ENCODE measurements at places on chromosomes 11 and 22.

DNA sequence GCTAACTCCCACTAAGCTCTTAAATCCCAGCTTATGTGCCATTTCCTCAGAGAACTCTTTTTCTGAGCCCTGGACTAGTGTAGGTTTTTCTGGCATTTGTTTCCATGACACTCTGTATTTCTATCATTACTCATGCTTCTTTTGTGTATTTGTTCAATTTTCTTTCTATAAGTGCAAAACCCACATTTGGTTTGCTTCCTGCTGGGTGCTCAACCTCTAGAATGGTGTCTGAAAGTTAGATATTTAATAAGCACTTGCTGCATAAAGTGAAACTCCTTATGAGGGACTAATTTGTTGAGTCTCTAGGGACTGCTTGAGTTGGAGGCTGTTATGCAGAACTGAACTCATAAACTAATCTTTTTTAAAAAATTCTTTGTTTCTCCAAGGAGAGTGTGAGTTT is 68.6 kb downstream of the SYT9 start:
- no peak for DNase-seq

DNA sequence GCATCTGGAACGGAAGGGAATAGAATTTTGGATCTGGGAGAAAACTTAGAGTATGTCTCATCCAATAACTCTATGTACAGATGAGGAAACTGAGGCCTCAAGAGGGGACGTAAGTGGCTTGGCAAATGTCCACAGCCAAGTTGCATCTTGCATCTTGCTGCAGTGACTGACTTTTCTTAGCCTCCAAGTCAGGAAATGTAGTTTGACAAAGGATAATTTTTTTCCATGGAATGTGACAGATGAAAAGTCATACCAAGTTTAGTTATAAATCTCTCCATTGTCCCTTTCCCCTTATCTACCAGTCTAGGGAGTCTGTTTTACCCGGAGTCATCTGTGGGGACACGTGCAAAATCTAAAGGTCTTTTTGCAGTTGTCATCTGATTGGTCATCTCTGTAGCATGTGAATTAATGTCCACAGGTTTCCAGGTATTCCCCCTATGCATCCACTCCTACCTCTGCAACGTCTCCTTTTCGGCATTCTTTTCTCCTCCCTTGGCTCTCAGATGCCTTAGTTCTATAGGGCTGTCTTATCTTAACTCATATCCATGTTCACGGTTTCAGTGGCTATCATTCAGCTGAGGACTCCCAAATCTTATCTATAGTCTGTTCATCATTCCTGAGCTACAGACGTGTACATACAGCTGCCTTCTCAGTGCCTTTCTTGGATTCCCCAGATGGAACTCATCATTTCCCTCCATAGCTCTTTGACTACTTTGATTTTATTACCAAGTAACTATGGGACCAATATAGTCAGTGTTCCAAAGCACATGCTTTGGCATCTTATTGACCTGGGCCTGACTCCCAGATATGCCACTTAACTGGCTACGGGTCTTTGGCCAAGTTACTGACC is 139.5 kb upstream of the TIMP3 start:
- DNase-seq = no peak

- DNase-seq = no peak
These were observed 33.8 kb upstream of the OLFML1 start for GRCh38 chr11:7451520-7451919.

GRCh38 chr11:11095831-11096723 is 238.2 kb upstream of the ZBED5 start:
- no peak for DNase-seq

DNA sequence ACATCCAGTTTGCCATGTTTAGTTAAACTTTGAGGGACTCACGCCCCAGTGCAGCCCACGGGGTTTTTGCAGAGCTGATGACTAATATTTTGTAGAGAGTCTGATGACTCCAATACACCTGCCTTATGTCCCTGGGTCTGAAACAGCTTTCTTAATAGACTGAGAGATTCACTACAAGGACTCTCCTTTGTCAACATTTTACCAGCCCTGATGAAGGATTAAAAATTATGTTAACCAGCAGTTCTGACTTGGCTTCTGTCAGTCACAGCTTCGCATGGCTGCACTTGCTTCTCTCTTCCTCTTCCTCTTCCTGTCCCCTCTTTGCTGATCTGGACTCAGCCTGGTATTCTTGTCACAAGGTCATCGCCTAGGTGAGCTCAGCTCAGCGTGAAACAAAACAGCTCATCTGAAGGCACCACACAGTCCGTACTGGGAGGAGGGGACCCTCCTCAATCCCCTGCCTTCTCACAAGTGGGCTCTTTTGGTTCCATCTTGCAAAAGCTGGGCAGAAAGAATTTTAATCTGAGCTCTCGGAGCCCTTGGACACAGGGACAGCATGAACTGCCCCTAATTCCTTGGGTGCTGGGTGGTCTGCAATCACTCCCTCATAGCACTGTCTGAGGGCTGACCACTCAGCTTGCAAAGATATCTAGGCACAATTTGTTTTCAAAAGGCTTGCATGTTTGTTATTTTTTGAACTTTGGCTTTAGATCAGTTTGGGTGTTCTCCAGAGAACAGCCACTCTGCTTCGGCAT is 38.1 kb upstream of the POU2AF1 start:
- peak; percentile 37 for DNase-seq

GRCh38 chr11:47466201-47466600 is 17.3 kb upstream of the RAPSN start:
- DNase-seq = no peak

DNA sequence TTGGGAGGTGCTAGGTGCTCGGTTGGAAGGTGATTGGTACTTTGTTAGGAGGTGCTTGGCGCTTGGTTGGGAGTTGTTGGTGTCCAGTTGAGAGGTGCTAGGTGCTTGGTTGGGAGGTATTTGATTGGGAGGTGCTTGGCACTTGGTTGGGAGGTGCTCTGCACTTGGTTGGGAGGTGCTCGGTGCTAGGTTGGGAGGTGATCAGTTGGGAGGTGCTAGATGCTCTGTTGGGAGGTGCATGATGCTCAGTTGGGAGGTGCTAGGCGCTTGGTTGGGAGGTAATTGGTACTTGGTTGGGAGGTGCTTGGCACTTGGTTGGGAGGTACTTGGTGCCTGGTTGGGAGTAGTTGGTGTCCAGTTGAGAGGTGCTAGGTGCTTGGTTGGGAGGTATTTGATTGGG is 40.2 kb downstream of the LRP5 start:
- no peak for DNase-seq

- DNase-seq = no peak
These were observed 35.8 kb downstream of the TNKS1BP1 start for GRCh38 chr11:57288771-57289579.

DNA sequence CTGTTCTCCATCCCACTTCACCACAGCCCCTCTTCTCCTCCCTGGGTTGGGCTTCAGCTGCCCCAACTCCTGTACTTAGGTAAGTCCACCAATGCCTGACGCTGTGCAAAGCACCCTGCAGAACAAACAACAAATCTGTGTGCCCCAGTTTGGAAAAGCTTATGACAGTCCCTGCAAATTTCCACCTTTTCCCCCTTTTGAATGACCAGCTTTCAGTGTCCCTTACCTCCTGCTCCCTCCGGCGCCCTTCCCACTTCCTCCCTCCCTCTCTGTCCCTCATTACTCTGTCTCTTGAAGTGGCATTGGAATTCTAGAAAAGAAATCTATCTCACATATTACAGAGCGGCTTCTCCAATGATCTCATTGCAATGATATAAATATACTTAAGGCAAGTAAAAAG is 352.9 kb upstream of the B3GAT1 start:
- no peak for DNase-seq

DNA sequence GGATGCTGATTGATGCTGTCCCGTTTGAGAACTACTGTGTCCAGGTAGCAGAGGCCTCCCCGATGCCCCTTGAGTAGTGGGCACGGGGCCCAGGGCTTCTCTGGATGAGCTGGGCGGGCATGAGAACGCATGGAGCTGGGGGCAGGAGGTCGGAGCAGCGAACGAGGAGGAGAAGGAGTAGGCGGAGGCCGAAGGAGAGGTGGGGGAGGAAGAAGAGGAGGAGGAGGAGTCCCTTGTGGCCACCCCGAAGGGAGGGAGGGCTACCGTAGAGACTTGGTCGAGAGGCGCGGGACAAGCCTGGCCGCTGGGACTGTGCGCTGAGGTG is 62.9 kb downstream of the CRYBB2 start:
- DNase-seq = no peak

DNA sequence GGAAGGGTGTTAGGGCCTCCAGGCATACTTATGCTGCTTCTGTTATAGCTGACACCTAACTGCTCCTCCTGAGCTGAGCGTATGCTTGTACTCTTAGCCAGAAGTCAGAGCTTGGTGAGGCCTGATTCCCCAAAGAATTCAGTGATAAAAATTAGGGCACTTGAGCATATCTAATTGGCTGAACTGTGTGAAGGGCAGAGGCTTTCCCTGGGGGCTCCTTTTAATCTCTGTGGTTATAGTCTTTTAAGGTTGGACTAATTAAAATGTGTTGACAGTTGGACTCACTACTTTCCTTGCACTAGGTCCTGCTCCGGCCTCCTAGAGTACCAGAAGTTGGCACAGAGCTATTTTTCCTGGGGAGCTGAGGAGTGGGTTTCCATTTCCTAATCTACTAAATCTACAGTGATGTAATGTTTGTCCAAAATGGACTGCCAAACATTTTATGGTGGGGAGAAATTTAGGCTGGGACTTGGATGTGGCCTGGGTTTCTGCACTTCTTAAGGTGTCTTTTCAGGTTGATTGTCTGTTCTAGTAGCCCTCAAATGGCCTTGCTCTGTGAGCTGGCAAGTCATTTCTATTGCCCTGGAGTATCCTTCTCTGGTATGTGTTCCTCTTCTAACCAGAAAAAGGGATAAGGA is 18.4 kb downstream of the STIM1 start:
- DNase-seq = no peak

- DNase-seq = no peak
These were observed 1.7 kb downstream of the C2CD2L start for GRCh38 chr11:119108857-119109221.

DNA sequence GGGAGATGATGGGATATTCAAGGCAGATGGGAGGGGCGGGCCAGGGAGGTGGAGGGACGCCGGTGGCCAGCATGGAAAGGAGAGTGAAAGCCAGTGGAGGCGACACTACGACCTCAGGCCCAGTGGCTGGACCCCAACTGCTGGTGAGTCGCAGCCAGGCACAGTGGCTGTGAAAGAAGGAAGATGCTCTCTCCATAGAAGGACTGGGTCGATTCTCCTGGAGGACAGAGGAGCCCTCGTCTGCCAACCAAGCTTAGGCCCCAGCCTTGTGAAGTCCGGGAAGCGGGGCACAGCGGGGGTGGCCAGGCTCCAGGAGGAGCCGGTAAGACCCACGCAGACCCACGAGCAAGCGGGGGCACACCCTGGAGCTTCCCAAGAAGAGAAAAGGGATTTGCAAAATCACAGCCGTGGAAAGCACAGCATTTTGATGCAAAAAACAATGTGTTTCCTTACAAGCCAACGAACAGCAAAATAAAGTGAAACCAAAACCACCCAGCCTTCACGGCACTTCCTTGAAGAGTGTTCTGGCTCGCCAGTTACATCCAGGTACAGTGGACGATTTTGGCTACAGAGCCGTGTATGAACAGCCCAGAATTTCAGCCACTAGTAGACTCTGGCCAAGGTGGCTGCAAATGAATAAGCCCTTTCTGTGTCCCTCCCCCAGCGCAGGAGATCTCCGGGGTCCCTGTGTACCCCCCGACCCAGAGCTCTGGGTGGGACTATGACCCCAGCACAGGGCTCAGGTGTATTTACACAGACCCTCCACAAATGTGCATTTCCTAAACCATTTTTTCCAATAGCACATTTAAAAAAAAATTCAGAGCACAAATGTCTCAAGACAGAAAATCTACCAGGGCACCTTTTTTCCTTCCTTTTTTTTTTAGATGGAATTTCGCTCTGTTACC is 96.9 kb downstream of the TRMU start:
- peak; percentile 28 for DNase-seq

DNA sequence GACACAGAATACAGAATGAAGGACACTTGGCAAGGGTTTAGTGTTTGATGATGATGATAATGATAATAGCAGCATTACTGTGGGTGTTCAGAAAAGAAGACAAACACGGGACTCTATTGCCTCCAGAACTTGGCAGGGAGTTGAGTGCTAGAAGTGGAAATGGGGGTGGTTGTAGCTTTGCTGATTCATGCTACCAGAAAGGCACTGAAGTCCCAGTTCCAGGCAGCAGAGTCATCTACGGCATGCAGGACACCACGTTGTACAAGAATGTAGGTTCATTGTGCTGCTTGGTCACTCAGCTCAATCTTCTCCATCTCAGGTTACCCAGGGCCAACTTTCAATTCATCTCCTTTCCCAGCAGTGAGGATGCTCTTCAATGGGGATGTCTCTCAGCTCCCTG is 115.7 kb downstream of the NTM start:
- DNase-seq = no peak

GRCh38 chr11:70716216-70716615 is 317.9 kb downstream of the CTTN start:
- no peak for DNase-seq

DNA sequence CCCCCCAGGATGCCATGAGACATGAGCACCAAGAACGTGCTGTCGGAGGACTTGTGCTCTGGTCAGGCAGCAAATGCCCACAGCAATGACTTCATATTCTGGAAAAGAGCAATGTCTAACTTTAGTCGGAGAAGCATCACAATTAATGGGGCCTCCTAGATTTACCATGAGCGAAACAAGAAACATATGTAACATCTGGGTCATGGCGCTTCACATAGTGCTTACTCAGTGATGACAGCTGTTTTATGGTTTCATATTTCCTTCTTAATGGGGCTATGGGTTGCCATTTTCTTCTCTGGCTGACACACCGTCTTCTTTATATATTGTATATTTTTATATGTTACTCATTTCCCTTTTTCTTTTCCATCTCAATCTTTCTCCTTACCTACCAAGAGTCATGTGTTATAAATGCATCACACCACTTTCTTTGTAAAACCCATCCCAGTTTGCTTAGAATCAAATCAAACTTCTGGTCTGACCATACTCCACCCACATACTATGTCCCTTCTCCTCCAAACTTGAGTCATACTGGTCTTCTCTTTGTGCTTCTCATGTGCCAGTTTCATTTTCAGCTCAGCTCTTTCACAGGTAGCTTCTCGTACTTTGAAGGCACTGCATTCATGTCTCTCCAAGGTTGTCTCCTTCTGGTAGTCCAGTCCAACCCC is 9.4 kb upstream of the CASP12 start:
- DNase-seq = no peak

- DNase-seq = no peak
These were observed 357.8 kb downstream of the CADM1 start for GRCh38 chr11:115146425-115146824.

DNA sequence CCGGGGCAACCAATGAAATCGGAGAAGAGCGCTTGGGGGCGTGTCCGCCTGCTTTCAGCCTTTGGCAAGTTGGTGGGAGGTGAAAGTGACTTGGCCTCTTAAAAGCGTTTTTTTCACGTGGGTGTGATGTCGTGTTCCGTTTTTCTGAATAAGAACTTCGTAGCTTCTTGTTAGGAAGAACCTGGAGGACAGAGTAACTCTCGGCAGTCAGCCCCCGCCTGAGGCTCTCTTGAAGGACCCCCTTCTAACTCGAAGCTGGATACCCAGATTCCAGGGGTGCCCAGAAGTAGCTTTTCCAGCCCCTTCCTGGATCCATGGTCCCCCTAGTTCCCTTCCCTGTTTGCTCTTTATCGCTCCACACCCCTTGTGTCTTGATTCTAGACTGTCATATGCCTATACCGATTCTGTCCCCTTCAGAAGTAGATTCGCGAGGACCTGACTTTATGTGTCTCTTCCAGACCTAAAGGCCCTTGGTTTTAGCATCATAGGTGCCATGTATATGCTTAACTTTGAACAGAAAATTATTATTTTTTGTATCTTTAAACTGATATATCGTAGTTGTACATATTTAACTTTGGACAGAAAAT is 915 bp upstream of the OSBP start:
- peak; percentile 97 for DNase-seq

- DNase-seq = no peak
These were observed 7.4 kb downstream of the IFITM10 start for GRCh38 chr11:1742869-1743584.

- no peak for DNase-seq
These were observed 82.4 kb upstream of the BIRC3 start for GRCh38 chr11:102234779-102235439.
